ENCODE measurements at places on chromosomes 7 and 10.

- DNase-seq: no peak
Measured at GRCh38 chr7:108846471-108846870, 276.8 kb downstream of the DNAJB9 start.

DNA sequence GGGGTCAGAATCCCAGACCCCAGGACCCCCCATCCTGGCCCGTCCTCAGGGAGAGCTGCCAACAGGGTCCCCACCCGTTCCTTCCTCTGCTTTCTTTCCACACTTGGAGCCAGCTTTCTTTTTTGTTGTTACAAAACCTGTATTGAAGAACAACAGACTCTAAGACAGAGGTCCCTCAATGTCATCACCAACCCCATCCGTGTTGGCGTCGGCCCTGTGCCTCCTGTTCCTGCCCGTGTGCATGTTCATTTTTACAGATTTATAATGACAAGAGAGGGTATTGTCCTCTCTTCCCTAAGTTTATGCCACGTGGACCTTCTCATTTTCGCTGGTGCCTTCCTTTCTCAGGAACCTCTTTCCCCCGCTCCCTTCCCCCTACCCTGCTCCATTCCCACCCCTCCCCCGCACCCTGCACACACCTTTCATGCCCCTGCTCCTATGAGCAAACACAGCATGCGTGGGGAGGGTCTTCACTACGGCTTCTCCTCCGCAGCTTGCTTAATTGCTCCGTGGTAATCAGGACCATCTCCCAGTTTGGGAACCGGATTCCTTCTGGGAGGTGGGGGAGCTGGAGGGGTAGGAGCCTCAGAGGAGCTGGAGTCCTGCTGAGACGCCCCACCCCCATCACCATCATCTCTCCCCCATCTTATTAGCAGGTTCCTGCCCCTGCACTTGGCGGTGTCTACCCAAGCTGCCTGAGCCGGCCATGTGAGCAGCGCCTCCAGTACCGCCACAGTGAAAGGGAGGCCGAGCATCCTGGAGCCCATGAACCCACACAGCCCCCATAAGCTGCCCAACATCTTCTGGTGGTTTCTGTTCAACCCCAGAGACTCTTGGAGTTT is 88.0 kb upstream of the INSIG1 start:
- no peak for DNase-seq

DNA sequence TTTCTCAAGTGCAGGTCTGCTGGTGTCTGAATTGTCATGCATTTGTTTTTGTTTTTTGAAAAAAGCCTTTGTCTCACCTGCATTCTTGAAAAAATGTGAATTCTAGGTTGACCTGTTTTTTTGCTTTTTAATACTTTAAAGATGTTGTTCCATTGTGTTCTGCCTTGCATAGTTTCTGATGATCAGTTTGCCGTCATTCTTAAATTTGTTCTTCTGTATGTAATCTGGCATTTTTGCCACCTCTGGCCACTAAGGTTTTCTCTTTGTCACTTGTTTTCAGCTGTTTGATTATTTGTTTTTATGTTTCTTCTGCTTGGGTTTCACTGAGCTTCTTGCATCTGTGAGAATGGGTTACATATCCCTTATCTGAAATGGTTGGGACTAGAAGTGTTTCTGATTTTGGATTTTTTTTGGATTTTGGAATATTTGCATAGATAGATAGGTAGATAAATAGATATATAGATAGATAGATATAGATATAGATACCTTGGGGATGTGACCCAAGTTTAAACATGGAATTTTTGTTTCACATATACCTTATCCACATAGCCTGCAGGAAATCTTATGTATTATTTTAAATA is 16.5 kb downstream of the MGMT start:
- DNase-seq: no peak

- no peak for DNase-seq
Measured at GRCh38 chr7:110975486-110975885, 115.4 kb upstream of the LRRN3 start.

DNA sequence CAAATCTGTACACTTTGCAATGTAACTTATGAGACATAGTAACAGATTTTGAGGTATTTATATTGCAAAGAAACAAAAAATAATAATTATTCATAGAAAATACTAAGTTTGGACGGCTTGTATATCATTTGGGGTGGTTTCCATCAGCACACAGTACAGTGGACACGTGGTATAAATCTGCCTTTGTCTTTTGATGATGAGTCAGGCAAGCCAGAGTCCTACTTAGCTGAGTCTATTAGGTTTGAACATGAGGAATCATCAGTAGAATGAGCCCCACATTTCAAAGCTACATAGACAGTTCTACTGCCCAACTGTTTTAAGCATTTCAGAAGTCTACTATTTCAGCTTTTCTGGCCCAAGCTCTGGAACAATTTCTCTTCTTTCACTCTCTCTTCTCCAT is 803.2 kb downstream of the PHTF2 start:
- DNase-seq: no peak

DNA sequence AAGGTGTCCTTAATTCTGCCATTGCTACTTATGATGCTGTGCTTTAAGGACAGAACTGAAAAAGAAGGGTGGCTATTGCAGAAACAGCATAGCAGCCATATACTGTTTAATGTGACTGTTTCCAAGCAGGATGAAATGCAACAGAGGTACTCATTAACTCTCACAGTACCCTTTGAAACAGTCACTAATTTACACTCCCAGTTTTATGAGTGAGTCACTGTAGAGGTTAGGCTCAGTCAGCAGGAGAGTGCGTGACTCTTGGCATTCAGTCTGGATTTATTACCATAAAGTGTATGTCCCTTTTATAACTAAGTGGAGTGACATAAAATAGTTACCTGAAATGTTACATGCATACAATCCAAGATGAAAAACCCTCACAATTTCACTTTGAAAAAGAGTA is 27.7 kb downstream of the ALDH18A1 start:
- no peak for DNase-seq

- DNase-seq: no peak
Measured at GRCh38 chr10:102831322-102832071, 5.7 kb downstream of the CYP17A1 start.

- no peak for DNase-seq
Measured at GRCh38 chr10:11252887-11253286, 235.2 kb downstream of the CELF2 start.

GRCh38 chr10:113362645-113363091 is 190.2 kb upstream of the HABP2 start:
- DNase-seq: no peak

- no peak for DNase-seq
Measured at GRCh38 chr7:44402401-44403060, 77.1 kb upstream of the CAMK2B start.

DNA sequence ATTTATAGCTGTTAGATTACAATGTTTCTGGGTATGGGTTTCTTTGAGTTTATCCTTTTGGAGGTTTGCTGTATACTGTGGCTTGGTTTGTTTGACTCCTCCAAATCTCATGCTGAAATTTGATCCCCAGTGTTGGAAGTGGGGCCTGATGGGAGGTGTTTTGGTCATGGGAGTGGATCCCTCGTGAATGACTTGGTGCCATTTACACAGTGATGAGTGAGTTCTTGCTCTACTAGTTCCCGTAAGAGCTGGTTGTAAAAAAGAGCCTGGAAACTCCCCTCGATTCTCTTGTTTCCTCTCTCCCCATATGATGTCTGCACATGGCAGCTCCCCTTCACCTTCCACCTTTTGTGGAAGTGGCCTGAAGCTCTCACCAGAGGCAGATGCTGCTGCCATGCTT is 324.1 kb downstream of the C7orf25 start:
- DNase-seq: no peak

- DNase-seq: no peak
Measured at GRCh38 chr7:43204081-43204480, 91.6 kb downstream of the HECW1 start.

DNA sequence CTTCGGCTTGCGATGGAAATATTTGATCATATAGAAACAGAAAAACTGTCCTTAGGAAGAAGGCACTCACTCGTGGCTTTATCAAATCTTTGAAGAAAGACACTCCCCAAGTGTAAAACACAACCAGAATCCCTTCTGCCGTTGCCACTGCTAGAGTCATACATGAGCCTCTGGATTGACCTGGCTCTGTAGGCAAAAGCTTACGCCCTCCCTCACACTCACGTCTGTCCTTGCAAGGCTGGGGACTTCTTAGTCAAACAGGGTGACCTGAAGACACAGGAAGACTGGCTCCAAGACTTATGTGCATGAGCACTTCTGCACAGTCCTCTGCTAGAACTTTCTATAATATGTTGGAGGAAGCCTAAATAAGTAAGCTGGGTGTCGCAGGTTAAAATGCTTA is 135.4 kb upstream of the MDFIC start:
- DNase-seq: no peak

DNA sequence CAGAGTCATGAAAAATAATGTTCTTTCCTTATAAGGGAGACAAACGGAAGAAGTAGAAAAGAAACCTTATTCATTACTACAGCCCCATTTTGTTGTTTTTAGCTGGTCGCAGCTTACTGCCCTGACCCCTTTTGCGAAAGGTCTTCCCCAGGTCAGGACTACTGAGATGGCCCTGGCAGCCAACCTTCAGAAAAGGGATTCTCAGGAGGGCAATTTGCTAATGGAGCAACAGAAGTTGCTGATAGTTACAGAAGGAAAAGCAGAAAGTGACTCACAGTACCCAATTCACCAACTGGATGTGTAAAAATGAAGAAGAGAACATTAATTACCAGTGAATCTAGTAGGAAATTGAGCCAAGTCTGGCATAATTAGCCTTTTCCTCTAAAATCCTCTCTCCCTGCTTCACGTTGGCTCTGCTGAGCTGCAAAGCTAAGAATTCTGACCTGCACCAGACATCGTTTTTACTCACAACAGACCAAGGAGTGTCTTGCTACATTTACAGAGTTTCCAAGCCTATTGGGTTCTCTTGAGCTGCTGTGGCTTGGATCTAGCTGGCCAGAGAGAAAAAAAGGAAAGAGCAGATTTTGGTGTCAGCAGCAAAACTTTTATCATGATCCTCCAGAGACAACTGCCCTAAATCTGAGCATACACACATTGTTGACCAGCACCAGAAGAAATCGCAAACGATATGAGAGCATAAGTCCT is 499.9 kb upstream of the FZD8 start:
- no peak for DNase-seq

DNA sequence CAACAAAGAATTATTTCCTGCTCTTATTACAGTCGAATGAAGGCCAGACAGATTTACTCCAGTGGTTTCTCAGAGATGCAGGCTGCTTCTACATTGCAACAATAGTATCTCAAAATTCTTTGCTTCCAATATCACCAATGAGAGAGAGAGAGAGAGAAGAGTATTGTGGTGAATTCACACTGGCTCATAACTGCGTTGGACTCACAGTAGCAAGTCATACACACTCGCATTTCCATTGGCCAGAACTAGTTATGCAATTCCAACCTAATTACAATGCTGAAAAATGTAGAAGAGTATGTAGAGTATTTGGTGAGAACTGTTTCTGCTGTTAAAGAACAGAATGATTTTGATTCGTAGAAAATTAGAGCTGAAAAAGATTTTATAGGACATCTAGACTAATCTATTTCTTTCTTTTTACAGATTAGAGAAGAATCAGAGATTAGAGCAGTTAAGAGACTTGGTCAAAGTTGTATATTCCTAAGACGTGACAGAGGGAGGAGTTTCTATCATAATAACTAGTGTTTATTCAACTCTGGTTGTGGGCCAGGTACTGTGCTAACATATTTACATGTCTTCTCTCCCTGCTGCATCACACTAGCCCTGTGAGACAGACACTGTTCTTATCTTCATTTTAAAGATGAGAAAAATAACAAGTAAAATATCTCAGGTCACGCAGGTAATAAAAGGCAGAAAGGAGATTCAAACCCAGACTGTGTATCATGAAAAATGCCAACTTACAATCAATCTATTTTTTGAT is 34.6 kb upstream of the PDK4 start:
- DNase-seq: no peak

Measured in KG1 (cell line).